ENCODE measurements at places on chromosomes 7 and 10.

- no peak for DNase-seq
These were observed 209.9 kb downstream of the USP6NL start for GRCh38 chr10:11401264-11402235.

DNA sequence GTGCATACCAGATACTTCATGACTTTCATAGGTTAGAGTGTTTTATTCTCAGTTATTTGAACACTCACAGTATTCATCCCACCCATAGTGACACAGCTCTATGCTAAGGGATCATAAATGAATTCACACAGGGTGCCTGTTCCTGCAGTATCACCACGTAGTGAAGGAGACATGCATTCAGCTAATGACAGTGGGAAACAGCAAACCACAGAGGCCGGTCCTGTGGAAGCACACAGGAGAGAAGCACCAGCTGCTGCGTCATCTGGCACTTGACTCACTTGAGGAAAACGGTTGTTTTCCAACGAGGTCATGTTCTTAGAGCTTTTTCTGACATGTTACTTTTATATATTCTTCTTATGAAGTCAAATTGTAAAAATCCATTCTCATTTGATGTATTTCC, 73.0 kb downstream of the UBE3C start:
- peak; percentile 82 for DNase-seq

- DNase-seq, result no peak
These were observed 10.6 kb upstream of the ZNF239 start for GRCh38 chr10:43585046-43585445.

DNA sequence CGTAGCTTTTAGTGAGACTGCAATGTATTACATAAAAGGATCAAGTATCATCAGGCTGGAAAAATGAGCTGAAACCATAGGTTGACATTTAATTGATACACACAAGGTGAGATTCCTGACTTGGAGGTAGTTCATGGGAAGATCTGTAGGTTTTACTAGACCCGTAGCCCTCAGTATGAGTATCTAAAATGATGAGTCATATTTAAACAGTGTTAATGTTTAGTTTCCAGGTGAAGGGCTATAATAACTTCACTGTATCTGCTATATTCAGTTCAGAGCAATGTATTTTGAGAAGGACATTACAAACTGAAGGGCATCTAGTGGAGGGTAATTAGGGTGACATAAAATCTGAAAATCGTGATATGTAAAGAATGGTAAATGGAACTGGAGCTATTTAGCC, 35.0 kb downstream of the ENTPD1 start:
- no peak for DNase-seq

DNA sequence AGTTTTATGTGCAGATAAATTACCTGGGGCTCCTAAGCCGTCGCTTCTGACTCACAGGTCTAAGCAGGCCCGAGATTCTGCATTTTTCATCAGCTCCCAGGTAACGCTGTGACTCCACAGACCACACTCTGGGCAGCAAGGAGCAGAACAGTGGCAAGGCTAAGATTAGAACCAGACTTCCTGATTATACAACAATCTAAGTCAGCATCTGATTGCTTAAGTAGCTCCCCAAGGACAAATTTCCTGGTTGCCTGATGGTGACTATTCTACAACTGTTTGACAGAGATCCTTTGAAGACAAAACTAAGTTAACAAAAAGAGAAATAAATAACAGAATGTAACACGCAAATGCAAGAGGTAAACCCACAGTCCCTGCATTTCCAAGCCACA, 69.0 kb downstream of the CREB3L2 start:
- DNase-seq, result no peak

- no peak for DNase-seq
These were observed 268.9 kb downstream of the PLXDC2 start for GRCh38 chr10:20085115-20085514.

- peak; percentile 73 for DNase-seq
These were observed 1.8 kb downstream of the SEMA3C start for GRCh38 chr7:80916770-80917741.

DNA sequence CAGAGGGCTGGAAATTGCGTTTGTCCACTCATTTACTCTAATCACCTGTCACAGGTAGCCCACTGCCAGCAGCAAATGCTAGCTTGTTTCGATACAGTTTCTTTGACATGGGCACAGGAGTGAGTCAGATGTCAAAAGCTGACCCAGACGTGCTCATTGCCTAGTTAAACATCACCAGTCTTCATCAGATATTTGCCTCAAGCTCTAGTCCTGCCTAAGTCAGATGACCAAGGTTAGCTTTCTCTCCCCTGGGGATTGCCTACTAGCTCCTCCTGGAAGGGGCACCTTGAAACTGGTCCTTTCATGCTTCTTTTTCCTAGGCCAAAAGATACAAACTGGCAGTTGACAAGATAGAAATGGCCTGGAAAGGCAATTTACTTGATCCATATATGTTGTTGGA, 35.2 kb downstream of the GPAM start:
- DNase-seq, result no peak

- DNase-seq, result no peak
These were observed 70.4 kb downstream of the COA1 start for GRCh38 chr7:43658718-43659548.

- DNase-seq, result peak; percentile 68
These were observed 5.3 kb upstream of the LRRC61 start for GRCh38 chr7:150317748-150318444.

Data from non-pigmented ciliary epithelial cell (primary cell).